ENCODE measurements at places on chromosomes 12 and 14.

DNA sequence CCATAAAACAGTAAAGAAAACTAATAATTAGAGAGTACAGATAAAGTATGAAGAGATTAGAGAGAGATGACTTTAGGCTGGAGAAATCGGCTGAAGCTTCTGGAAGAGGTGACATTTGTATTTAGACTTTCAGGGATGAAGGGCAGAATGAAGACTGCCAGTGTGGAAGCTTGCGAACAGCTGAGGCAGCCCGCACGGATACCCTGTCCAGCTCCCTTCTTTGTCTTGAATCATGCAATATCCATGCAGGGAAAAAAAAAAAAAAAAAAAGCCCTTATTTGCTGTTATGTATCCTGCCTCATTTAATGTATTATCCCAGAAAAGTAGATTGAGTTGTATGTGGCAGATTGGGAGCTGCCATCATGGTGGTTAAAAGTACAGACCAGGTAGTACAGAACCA lies 331.8 kb downstream of the ZFP36L1 start:
- no peak for DNase-seq

DNA sequence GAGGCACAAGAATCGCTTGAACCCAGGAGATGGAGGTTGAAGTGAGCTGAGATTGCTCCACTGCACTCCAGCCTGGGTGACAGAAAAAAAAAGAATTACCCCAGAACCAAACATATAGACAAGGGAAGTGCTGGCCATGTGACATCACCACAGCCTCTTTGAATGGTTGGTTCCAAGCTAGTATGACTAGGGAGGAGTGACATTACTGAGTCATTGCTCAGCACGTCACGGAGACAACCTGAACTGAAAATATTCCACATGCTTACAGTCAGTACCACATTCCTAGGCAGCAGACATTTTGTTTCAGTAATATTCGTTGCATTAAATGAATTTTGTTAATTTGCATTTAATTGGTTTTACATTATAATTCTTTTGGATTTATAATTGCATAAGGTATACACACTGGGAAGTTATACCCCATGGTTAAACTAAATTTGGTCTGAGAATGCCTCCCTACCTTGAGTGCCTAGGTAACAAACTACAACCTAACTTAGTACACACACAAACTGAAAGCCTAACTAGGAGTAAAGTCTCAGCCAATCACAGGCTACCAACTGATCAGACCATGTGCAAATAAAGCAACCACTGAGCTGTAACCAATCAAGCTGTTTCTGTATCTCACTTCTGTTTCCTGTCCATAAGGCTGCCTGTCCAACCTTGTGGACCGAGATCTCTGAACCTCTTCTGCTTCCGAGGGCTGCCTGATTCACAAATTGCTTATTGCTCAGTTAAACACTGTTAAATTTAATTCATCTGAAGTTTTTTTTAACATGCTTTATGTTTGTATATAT lies 164.4 kb downstream of the CAND1 start:
- DNase-seq: no peak

DNA sequence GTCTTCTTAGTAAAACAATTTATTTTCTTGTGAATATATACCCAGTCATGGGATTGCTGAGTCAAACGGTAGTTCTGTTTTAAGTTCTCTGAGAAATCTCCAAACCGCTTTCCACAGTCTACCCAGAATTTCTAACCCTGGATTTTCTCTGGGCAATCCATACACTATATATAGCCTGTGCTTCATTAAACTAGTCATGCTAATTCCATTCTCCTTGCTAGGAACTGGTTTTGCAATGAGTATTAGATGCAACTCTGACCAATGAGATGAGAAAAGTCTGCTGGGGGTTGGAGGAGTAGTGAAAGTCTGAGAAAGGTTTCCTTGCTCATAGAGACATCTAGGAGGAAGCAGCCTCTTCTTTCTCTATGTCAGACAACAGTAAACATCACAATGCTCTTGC lies 196.1 kb upstream of the CDKN3 start:
- DNase-seq: no peak

DNA sequence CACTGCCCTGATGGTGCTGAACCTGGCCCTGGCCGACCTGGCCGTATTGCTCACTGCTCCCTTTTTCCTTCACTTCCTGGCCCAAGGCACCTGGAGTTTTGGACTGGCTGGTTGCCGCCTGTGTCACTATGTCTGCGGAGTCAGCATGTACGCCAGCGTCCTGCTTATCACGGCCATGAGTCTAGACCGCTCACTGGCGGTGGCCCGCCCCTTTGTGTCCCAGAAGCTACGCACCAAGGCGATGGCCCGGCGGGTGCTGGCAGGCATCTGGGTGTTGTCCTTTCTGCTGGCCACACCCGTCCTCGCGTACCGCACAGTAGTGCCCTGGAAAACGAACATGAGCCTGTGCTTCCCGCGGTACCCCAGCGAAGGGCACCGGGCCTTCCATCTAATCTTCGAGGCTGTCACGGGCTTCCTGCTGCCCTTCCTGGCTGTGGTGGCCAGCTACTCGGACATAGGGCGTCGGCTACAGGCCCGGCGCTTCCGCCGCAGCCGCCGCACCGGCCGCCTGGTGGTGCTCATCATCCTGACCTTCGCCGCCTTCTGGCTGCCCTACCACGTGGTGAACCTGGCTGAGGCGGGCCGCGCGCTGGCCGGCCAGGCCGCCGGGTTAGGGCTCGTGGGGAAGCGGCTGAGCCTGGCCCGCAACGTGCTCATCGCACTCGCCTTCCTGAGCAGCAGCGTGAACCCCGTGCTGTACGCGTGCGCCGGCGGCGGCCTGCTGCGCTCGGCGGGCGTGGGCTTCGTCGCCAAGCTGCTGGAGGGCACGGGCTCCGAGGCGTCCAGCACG lies 4.7 kb downstream of the LTB4R start:
- DNase-seq: no peak

DNA sequence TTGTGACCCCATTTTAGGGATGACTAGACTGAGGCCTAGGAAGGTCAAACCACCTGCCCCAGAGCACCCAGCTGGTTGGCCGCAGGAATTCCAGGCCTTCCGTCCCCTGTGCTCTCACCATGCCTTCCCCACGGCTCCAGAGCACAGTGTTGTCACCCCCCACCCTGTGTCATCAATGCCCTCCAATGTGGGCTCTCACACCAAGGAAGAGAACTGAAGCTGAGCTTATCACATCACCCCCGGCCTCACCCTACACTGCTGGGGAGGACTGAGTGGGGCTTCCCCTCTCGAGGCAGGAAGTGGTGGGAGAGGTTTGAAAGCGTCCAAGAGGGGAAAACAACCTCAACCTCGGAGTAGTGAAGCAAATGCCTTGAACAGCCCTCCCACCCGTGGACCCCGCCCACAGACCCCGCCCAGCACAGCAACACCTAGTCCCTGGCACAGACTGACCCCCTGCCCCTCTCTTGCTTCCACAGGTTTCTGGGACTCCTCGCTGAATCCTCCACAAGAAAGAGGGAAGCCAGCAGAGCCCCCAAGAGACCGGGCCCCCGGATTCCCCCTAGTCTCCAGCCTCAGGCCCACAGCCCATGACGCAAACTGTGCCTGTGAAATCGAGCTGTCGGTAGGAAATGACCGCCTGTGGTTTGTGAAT lies 97.2 kb downstream of the LGMN start:
- peak; percentile 85 for DNase-seq

DNA sequence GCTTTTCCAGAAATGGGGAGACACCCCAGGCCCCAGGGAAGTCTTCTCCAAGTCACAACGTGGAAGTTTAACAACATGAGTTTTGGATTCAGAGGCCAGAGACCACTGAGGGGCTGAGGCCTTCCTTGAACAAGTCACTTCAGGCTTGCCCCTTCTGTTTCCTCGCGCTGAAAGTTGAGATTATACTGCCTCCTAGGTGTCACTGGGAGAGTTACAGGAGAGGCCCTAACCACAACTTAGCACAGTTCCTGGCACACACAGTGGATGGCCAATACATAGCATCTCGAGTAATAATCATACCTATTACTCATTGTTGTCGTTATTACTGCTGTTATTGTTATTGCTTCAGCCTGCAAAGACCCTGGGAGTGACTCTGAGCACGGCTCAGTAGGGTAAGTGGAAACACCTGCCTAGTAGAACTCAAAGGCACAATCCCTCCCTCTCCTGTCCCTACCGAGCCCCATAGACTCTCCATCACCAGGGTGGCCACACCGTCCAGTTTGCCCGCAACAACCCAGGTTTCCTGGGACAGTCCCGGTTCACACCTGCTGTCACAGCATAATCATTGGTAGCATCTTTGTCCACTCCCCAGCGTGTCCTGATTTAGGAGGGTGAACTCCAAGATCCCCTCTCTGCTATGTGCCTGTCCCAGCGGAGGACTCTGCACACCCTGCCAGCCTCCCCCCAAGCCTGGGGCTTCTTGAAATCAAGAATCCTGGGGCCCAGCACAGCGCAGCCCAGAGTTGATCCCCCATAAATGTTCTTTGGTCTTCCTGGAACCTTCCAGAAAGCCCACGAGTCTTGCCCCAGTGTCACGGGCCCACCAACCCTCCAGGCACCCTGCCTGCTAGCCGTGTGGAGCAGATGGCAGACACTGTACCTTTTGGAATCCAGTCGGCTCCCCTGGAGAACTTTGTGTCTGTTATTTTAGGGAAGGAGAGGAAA lies 85.0 kb downstream of the SYNE3 start:
- no peak for DNase-seq

- no peak for DNase-seq
Measured at GRCh38 chr12:89706986-89707702, 1.5 kb downstream of the ATP2B1 start.

GRCh38 chr14:97942921-97943320 lies 1145.7 kb downstream of the VRK1 start:
- no peak for DNase-seq

DNA sequence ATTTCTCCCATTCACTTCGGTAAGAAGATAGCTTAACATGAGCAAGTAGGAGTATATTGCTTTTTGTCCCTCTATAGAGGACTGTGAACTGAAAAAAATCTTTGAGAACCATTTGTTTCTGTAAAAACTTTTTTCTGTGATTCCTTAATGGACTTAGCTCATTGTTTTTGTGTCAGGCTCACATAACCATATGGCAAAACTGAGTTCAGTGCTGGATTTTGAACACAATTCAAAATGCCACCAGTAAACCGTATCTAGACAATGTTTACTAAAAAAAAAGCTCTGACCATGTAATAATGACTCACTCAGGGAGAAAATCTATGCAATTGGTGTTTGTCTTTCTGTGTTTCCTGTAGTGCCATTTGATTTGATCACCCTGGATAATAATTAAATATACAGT lies 5.2 kb downstream of the TRHDE start:
- no peak for DNase-seq

DNA sequence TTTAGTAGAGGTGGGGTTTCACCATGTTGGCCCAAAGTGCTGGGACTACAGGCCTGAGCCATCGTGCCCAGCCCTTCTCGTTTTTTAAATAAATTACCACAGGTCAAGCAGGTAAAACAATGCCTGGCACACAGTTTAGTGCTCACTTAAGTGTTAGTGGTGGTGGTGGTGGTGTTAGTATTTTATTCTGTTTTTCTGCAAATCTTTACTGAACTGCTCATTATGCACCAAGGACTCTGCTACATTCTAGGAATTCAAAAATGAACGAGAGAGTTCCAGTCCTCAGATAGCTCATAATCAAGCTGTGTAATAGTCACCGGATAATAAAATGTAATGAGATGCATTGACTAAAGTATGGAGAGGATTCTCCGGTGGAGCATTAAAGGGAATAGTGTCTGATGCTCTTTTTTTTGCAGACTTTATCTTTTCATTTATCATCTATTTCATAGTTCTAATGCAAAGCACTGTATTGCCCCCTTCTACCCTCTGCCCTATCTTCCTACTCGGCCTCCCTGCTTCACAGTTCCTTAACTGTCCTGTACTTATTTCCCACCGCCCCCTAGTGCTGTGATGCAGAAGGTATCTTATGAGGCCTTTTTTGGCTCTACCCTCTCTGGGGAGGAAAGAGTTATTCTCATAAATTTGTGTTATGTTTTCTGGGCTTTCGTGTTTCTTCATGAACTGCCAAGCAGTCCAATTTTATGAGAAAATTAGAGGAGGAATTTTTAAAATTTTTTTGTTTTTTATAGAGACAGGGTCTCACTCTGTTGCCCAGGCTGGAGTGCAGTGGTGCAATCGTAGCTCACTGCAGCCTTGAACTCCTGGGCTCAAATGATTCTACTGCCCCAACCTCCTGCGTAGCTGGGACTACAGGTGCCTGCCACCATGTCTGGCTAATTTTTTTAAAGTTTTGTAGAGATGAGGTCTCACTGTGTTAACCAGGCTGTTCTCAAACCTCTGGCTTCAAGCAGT lies 1.0 kb downstream of the ITFG2 start:
- peak; percentile 66 for DNase-seq

DNA sequence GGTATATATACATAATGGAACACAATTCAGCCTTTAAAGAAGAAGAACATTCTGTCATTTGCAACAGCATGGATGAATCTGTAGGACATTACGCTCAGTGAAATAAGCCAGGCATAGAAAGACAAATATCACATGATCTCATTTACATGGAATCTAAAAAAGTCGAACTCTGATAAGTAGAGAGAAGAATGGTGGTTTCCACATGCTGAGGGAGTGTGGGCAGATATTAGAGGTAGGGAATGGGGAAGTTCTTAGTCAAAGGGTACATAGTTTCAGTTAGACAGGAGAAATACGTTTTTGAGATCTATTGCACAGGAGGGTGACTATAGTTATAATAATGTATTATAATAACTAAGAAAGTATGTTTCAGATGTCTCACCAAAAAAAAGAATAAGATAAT lies 71.4 kb downstream of the ADAMTS20 start:
- no peak for DNase-seq

DNA sequence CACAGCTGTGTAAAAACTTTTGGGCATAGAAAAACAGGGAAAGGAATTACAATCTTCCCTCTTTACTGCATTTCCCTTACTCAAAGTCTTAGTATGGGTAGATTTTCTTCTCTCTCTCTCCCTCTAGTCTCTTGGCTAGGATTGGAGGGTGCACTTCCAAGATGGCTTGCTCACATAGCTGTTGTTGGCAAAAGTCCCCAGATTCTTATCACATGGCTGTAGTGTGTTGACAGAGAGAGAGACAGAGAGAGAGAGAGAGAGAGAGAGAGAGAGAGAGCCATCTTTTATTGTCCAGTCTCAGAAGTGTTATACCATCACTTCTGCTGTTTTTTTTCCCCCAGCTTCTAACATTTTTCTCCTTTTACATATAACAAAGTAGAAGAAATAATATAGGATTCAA lies 6.3 kb upstream of the OR4E2 start:
- no peak for DNase-seq

DNA sequence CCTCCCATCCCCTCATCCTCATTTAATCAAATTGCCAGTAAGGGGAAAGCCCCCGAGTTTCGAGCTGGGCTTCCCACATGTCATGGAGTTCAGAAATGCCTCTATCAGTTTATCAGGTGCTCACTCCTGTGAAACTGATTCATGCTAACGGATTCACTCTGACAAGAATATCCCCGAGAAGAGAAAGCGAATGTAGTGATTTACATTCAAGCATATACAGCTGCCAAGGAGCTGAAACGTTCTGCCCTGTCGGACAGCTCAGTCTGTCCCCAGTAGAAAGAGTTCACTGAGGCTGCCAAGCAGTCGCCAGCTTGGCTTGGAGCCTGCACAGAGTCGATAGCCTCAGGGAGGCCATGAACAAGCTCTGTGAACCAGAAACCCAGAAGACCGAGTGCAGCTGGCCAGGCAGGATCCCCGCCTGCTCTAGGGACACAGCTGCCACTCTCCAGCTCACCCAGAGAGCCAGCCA lies 88.4 kb downstream of the TMCC3 start:
- no peak for DNase-seq
